ENCODE measurements at places on chromosomes 12 and 14.

- no peak for DNase-seq
Observed at GRCh38 chr12:21444193-21445146, 7.0 kb downstream of the PYROXD1 start.

DNA sequence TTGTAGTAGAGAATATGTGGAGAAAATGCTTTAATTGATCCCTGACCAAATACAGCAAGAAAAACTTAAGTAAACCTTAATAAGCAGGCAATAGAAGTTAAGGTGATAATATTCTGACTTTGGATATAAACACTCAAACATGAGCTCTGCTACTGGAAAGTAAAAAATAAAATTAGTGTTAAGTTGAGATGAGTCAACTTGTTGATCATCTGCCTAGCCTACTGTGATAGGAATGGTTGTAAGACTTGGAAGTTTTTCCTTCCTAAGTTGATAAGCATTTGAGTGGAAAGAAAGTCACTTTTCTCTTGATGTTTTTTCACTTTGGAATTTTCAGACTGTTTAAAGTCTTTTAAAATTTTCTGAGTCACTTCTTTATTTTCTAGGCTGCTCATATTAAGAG, 26.0 kb downstream of the ADIPOR2 start:
- DNase-seq = no peak

DNA sequence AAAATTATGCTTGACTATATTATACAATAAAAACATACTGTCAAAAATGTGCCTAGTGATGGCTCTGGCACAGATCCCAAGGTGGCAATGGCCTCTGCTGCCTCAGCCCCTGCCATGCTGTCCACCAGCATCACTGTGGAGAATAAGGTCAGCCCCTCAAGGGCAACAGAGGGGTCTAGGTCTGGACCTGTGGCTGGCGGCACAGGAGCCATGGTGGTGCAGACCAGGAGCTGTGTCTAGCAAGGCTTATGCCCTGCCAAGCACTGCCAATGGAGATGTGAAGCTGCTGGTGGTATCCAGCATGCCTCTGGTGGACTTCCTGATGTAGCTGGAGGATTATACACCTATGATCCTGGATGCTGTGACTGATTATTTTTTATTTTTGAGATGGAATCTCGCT, 125.9 kb downstream of the DENND5B start:
- no peak for DNase-seq

DNA sequence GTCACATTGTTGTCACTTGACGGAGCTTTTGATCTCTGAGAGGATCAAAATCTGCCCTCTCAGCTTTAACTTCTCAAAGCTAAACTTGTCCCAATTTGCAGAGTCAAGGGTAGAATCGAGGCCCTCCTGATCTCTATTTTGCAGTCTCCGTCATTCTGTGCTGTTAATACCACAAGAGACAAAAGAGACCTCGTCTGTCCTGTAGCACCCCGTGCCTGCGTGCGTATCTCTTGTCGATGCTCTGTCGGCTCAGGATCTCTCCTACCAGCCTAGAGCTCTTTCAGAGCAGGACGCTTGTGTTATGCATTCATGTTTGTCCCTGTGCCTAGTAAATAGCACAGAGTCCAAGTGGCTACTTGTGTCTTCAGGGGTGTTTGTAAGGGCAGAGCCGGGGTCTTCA, 5.1 kb downstream of the EVL start:
- no peak for DNase-seq

DNA sequence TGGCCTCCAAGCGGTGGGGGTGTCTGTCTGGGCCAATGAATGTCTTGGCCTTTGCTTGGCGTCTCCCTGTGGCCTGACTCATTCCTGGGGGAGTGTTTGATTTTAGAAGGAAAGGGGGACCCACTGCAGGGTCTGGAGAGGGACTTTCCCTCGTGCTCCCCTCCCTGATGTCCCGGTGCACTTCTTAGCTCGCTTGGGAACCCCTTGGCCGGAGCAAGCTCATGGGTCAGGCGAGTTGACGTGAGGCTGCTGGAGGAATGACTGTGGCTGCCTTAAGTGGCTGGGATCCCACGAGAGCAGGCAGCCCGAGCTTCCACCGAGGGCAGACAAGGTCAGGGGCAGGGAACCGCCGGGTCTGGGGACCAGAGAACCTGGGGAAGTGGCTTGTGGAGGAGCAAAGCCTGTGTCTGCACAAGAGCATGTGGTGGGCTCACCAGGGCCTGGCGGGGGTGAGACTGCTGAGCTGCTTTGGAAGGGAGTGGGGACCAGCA, 218.4 kb upstream of the C14orf180 start:
- no peak for DNase-seq

GRCh38 chr14:52840877-52841276, 49.5 kb upstream of the GNPNAT1 start:
- no peak for DNase-seq

GRCh38 chr12:89173096-89173495, 179.2 kb downstream of the DUSP6 start:
- no peak for DNase-seq

- no peak for DNase-seq
Observed at GRCh38 chr14:105203057-105203531, 22.0 kb upstream of the NUDT14 start.

DNA sequence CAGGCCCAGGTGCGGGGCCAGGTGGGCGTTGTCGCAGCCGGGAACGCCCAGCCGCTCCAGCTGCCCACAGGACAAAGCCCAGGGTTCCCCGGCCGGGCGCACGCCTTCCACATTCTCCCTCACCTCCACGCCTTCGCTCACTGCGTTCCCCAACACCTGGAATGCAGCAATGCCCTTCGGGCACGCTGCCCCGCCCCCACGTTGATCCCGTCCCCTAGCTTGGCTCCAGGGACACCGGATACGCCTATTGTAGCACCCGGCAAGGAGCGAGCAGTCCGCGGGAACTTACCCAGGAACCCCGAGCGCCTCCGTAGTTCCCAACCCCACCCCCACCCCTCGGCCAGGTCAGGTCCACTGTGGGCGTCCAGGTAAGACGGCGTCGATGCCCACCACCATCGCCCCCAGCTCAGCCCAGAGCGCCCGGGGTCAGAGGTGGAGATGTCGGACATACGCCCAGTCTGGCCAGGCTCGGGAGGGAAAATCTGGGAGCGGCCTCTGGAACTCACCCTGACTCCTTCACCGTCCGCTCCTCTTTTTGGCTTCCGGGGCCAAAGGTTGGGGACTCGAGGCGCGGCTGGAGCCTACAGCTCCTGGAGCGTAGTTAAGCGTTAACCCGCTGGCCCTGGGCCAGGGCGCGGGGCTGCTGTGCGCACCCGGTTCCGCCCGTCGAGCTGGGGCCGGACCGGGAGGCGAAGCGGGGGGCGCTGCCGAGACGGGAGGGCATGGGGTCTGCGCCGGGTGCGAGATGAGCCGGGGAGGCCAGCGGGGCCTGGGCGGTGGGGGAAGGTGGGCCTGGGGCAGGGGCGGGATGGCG, 594 bp upstream of the CEP170B start:
- DNase-seq = no peak

DNA sequence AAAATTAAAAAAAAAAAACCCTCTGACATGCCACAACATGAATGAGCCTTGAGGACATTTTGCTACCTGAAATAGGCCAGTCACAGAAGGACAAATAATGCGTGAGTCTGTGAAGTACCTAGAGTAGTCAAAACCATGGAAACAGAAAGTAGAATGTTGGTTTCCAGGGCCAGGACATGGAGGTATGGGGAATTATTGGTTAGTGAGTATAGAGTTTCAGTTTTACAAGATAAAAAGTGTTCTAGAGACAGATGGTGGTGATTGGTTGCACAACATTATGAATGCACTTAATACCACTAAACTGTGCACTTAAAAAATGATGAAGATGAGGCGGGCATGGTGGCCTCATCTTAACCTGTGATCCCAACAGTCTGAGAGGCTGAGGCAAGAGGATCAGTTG, 47.6 kb upstream of the ZFP36L1 start:
- peak; percentile 89 for DNase-seq

GRCh38 chr14:106738075-106738474, 1211.7 kb downstream of the TMEM121 start:
- DNase-seq = no peak
